Foreskin fibroblast (primary cell): ENCODE measurements at places on chromosomes 5 and 9.

- DNase-seq = peak; percentile 18
These were observed 145.5 kb upstream of the SLC24A2 start for GRCh38 chr9:19934301-19934871.

DNA sequence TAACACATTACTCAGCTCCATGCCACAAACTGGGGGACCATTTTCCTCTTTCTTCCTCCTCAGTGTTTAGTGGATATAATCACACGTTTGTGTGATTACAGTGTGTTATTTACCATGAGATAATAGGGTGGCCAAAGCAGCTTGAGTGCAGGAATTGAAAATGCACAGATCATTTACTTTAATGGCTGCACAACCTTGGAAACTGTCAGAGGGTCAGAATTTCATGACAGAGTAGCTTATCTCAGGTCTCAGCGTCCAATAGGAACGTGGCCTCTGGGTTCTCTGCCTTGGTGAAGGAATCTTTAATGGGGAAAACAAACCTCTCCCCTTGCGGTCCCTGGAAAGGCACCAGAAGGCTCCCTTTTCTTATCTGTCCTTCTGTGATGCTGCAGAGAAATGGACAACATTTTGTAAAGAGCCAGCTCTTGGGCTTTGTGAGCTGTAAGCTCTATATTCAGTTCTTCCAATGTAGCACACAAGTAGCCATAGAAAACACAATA is 87.4 kb upstream of the CD180 start:
- DNase-seq = no peak

DNA sequence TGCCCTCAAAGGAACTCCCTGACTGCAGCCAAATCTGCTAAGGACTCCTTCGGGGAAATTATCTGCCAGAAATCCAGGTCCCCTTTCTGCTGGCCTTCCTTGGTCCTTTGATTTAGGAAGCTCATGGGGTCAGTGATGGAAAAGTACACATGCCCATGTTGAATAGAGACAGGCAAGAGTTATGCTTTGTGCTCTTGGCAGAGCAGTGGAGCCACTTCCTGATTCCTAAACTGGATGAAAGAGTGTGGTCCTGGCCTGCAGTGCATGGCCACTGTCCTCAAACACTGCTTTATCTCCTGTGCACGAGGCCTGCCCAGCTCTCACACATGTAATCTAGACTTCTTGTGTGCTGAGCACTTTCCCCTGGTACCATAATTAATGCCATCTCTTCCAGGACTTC is 2.0 kb upstream of the EBF1 start:
- peak; percentile 16 for DNase-seq

GRCh38 chr5:157212307-157212706 is 31.7 kb downstream of the ITK start:
- no peak for DNase-seq

DNA sequence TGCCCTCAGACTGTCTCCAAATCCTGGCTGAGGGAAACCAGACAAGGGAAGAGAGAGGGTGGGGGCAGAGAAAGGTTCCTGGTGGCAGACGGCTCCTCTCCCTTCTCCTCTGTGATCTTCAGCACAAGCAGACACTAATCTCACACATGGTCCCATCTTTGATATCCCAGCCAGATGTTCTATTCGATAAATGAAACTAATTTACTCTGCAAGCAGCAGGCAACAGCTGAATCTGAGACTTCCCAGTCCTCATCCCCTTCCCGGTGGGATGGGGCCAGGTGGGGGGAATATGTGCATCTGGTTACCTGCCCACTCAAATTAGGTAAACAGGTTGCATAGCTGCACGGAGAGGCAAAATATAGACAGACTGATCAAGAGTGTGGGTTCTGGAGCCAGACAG is 208.9 kb upstream of the PANK3 start:
- DNase-seq = no peak

GRCh38 chr5:133123297-133123696 is 71.5 kb downstream of the HSPA4 start:
- DNase-seq = no peak
